ENCODE measurements at places on chromosomes 5 and 9.

GRCh38 chr9:33976414-33976813 is 72.3 kb downstream of the UBAP2 start:
- DNase-seq: no peak

GRCh38 chr9:72315089-72315509 is 49.9 kb downstream of the ZFAND5 start:
- DNase-seq: peak; percentile 69

- no peak for DNase-seq
Observed at GRCh38 chr5:51843893-51844292, 460.6 kb downstream of the ISL1 start.

DNA sequence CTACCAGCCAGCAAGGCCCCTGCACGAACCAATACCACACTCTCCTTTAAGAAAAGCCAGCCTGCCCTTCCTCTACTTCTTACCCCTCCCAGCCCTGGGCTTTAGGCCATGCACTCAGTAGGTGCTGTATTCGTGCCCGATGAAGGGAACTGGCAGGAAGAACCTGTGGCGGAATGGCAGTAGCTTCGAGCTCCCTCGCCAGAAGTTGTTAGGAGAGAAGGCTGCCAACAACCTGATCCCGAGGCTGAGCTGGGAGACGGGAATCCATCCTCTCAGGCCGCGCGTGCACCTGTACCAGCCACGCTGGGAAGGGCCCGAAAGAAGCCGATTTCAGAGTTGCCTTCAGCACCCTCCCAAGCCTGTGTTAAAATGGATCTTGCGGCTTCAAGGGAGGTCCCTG is 45.3 kb upstream of the AKNA start:
- no peak for DNase-seq

DNA sequence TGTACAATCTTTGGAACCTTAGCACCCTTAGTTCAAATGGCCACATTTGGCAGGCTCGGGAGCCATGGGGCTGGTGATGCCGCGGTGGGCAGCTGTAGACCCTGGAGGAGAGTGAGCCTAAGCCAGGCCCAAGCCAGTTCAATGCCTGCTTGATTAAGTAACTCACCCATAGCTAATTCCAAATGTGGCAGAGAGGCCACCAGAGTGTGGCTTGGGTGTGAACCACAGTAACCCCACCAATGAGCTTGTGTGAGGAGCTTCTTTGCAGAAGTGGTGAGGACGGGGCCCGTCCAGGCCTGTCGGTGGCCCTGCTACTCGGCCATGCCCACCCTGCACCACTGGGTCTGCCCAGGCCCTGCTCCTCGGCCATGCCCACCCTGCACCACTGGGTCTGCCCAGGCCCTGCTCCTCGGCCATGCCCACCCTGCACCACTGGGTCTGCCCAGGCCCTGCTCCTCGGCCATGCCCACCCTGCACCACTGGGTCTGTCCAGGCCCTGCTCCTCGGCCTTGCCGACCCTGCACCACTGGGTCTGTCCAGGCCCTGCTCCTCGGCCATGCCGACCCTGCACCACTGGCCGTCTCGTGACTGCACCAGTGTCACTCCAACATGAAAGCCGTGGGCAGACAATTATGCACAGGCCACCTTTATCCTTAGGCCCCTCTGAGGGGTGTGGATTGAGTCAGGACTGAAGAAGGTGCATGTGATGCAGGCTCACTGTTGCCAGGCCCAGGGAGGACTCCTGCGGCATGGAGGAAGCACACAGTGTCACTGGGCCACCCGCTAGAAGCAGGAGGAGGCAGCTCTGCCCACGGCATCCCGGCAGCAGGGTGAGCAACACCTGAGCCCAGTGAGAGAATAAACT is 75.4 kb downstream of the MRPL36 start:
- DNase-seq: no peak

- DNase-seq: peak; percentile 86
Observed at GRCh38 chr5:149434162-149435014, 55.3 kb upstream of the IL17B start.
